ENCODE measurements at places on chromosomes 2 and 18.

- no peak for DNase-seq
These were observed 218.3 kb downstream of the PTGR3 start for GRCh38 chr18:74990563-74991081.

DNA sequence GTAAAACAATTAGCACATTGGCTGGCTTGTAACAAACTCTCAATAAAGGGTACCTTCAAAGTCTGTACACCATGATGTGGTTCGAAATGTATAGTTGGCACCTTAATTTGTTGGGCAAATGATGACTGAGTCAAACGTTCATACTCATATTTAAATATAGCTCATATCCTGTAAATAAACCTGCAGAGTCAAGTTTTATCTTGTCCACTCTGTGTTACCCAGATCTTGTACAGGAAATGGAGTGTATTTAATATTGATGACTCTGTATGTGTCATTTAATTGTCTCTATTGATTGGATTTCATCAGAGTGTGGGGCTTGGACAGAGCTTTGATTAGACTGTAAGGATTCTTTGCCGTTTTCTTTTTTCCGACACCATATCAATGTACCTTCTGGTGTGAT is 805.6 kb upstream of the ZEB2 start:
- no peak for DNase-seq

DNA sequence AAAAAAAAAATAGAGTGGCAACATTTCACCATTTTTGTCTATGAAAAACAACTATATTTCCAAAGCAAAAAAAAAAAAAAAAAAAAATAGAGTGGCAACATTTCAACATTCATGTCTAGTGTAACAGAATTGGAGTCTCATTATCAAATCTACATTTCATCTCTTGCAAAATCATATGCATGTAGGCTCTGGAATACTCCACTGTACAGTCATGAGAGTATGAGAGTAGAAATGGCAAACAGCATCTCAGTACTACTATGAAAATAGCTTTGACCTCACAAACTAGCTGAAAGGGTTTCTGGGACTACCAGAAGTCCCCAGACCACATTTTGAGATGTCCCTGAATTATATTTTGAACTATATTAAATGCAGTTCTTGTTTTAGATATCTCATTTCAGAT is 82.8 kb downstream of the SMAD2 start:
- DNase-seq, result no peak

DNA sequence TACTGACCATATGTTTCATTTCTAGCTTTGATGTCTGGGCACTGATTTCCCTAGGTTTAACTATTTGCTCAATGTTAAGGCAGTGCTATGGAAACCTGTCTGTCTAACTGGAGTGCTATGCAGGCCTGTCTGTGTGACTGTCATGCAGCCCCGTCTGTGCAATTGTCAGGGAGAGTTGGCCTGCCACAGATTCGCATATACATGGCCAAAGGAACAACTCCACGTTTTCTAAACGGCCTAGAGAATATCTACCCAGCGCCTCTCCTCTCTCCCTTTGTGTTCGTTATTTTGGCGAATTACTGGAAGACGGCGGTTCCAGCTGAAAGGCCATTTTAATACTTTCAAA is 59.6 kb upstream of the PSME4 start:
- no peak for DNase-seq

DNA sequence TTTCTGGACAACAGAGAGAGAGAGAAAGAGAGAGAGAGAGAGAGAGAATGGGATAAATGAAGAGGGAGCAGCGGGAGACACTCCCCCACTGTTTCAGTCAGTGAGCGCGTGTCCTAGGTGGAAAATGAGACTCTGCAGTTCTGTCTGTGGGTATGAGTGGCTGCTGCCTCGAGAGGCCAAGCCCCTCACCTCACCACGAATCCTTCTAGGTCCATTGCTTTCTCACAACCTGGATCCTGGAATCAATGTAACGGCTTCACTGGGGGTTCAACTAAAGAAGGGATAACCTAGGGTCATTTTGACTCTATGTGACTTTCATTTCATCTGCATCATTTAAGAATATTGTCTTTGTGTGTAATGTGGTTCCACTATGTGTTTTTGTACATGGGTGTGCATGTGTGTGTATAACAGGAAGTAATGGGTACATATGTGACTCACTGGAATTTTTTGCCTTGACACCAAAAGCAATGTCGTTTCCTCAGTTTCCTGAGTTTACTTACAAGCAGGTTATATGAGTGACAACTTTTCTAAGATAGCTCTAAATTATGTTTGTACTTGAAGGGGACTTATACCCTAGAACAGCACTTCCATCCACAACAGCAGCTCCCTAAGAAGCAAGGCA is 221.4 kb upstream of the TRIB2 start:
- no peak for DNase-seq

Measured in stimulated activated CD4-positive, alpha-beta T cell treated with anti-CD3 and anti-CD28 coated beads, Interleukin-1b, Interleukin-23, amount 100 ng/mL, for 1 hour (primary cell).